ENCODE measurements at places on chromosomes 5 and 9. TPM values are rescaled to one million over a fixed set of nuclear protein-coding genes. Genes with fewer than 3 reads are reported as not detected.

RIMOC1 gene
- 17.6 TPM for total RNA-seq

GNA14 gene
- 5.5 TPM for total RNA-seq

LRRC70 gene
- total RNA-seq, result 1.7 TPM

PRR16 gene
- 0.67 TPM for total RNA-seq

UBLCP1 gene
- 36.0 TPM for total RNA-seq

CD14 gene
- total RNA-seq, result 0.21 TPM

N4BP3 gene
- total RNA-seq, result 32.0 TPM
